ENCODE measurements at places on chromosomes 7 and 10.

- no peak for DNase-seq
Measured at GRCh38 chr10:111934931-111935330, 248.6 kb downstream of the GPAM start.

DNA sequence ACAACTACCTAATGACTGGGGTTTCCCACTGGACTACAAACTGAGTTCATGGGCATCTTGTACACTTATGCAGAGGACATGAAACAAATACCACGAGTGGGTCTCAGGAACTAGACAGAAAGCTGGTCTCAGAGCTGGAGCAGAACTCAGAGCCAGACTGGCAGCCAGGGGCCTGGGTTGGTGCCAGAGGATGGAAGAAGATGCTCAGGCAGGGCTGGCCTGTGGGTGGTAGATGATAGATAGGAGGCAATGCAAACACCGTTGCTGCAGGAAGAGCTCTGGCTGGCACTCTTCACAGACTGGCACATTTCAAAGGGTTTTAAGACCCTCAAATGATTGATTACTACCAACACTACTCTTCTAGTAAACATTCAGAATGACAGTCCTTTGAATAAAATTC, 28.8 kb downstream of the ENO4 start:
- no peak for DNase-seq

GRCh38 chr7:11776039-11776438, 56.0 kb downstream of the THSD7A start:
- DNase-seq = no peak

GRCh38 chr7:29105752-29106668, 40.3 kb downstream of the CPVL start:
- no peak for DNase-seq

- no peak for DNase-seq
Measured at GRCh38 chr10:6400821-6401465, 179.1 kb downstream of the PRKCQ start.

- DNase-seq = no peak
Measured at GRCh38 chr10:49313501-49314070, 14.6 kb downstream of the C10orf71 start.
